ENCODE measurements at places on chromosomes 12 and 14.

DNA sequence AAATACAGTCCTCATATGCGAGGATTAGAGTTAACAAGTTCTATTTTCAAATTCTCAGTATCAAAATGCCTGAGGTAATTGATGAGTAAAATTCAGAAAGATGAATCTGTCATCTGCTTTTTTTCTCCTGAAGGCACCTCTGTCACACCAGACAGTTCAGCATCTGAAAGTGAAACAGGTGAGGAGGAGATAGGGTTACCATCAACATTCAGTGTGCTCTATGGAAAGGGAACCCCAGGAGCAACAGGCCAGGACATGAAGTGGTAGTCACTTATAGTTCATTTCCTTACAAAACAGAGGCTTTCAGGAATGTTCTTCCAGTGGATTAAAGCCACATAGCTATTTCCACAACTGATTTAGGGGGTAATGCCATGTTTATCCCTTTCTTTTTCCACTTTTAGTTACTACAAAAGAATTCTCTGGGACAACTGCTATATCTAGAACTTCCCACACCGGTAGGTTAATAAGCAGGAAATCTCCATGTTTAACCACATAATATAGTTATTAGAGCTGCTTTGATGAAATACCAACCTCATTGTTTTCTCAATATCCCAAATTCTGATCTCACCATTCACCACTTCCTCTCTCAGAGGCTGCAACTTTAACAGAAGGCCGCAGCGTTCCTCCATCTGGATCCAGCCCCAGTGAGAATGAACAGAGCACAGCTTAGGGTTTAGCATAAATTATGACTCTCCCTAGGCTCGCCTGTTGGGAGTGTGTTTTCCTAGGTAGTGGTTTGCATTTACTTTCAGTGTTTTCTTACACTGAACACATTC lies 177.0 kb upstream of the CNTN1 start:
- DNase-seq, result peak; percentile 25

DNA sequence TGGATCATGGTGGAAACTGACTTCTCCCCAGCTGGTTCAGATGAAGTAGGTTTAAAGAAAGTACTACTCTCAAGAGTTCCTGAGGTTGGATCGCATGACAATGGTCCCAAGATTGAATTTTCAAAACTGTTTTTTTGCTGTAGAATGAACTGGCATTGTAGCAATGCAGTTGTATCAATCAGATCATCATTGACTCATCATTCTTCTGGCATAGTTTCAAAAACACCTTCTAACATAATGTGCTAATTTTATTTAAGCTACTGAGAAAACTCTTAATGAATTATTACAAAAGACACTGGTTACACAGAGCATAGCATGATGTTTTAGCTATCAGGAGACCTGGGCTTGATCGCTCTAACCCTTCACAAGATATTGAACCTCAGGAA lies 384.5 kb upstream of the DCN start:
- no peak for DNase-seq

DNA sequence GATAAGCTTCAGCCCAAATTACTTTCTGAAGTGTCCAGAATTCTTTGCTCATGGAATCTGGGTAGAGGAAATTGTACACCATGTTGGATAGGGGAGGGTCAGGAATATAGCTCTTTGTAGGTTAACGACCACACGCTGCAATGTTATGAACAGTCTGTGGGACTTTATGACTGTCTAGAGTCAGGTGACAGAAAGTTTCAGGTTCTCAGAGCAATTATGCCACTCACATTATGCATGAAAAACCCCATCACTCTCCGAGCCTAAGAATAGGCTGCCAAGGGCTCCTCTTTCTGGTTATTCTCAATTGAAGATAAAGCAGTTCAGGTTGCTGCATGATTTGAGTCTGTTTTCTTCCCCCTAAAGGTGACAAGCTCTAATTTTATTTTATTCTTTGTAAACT lies 430.9 kb downstream of the ATP23 start:
- DNase-seq, result no peak

- no peak for DNase-seq
Measured at GRCh38 chr12:120230326-120230973, 29.5 kb upstream of the RPLP0 start.

- DNase-seq, result no peak
Measured at GRCh38 chr12:101854747-101855146, 22.6 kb upstream of the DRAM1 start.

DNA sequence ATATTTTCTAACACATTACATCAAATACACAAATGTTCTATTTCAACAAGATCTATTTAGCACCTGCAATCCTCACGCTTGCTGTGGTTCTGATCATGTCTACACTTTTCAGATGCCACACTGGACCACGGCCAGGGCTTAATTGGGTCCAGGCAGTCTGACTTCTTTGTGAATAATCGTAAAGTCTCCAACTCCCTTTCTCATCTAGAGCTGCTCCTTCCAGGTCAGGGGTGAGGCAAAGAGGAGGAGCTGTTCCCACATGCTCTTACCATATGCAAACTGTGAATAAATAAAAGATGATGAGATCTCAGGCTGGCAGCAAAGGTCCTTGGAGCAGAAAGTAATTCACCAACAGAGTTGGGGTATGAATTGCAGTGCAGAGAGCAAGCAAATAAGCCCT lies 316.6 kb downstream of the GLT1D1 start:
- no peak for DNase-seq

- no peak for DNase-seq
Measured at GRCh38 chr12:30251546-30251945, 444.1 kb downstream of the IPO8 start.

DNA sequence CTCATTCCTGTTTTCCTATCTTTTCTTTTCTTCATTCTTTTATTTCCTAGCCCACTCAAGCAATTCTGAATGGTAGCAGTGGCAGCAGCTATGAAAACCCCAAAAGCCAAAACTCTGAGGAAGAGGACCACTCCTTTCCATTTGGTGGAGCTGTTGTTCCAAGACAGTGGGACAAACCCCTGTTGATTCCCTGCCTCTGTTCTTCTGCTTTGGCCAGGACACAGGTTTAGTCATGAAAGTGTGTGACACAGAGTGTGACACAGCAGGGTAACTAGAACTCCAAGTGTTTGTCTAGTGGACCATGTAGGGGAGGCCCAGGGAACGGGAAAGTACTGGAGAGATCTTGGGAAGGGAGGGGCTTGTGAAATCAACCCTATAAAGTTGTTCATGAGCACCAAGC lies 71.1 kb downstream of the PTCSC3 start:
- DNase-seq, result no peak

DNA sequence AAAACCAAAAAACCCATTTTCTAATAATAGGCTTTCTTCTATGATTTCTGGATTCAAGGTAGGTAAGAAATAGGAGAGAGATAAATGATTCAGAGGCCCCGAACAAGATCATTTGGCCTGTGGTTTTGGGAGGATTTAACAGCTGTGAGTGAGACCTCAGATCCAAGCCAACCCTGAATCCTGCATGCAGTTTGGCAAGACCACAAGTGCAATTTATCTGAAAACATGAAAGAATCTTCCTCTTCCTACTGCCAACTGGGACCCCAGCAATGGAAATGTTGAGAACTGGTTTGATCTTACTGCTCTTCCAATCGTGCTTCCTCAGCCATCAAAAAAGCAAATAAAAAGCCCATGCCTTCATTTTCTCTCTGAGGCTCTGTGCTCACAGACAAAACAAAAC lies 519.7 kb upstream of the TBX3 start:
- no peak for DNase-seq

- DNase-seq, result no peak
Measured at GRCh38 chr14:20559461-20559904, 1.4 kb downstream of the RNASE9 start.

DNA sequence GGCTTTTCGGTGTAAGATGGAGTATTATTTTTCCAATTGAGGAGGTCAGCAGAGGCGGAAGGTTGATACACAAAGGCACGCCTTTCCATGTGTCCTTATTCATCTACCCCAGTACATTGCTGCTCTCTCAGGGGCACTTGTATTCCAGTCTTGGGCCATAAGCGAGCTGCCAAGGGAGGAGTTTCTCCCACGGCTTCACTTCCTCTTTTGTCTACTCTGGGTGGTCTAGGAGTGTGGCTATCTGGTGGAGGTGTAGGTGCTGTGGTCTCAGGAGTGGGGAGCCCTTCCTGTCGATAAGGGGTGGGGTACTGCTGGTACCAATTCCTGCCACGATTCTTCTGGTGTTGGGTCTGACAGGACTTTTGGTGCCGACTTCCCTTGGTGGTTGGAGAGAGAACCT lies 73.4 kb downstream of the GAS2L3 start:
- DNase-seq, result no peak

GRCh38 chr12:76153616-76154015 lies 69.1 kb upstream of the NAP1L1 start:
- DNase-seq, result no peak

- DNase-seq, result peak; percentile 80
Measured at GRCh38 chr14:106845286-106846087, 1319.1 kb downstream of the TMEM121 start.

- no peak for DNase-seq
Measured at GRCh38 chr12:130421896-130422295, 84.2 kb downstream of the PIWIL1 start.

DNA sequence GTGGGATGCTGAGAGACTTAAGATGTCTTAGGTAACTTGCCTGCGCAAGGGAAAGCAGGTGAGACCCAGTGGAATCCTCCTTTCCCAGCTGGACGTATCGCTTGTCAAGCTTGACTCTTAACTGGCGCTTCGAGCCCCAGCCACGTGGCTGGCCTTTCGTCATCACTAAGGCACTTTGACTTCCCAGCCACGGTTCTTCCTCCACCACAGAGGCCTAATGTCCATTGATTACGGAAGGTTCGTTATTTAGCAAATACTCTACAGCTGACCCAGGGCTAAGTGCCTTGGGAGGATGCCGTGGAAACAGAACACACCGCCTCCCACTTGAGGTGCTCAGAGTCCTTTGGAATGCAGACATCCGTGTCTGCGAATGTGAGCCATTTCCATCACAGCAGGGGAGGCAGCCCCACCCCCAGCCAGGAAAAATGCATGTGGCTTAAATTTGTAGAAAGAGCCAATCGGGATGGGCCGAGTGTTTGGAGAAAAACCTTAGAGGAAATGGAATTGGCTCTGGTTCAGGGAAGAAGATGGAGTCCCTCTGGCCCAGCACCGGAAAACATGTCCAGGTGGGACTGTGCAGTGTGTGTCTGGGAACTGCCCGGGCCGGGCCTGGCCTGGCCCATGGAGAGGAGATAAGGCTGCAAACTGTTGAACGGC lies 115.7 kb downstream of the PLXNC1 start:
- no peak for DNase-seq

DNA sequence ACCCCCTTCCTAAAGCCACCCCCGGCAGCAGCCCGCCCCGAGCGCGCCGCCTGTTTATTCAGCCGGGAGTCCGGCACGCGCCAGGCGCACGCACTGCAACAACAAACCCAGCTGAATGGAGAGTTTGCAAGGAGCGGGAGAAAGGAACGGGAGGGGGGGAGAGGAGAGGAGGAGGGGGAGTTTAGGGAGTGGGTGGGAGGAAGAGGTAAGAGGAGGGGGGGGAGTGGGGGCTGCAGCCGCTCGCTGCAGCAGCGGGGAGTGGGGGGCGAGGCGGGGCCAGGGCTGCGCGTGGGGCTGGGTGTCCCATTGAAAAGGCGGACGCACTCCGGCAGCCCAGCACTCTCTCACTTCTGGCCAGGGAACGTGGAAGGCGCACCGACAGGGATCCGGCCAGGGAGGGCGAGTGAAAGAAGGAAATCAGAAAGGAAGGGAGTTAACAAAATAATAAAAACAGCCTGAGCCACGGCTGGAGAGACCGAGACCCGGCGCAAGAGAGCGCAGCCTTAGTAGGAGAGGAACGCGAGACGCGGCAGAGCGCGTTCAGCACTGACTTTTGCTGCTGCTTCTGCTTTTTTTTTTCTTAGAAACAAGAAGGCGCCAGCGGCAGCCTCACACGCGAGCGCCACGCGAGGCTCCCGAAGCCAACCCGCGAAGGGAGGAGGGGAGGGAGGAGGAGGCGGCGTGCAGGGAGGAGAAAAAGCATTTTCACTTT lies at the start of gene ASCL1:
Gene ASCL1 (plus strand): TSS at position 336 of the 712 bp plus-strand sequence. CDS start 571 bp downstream, outside the sequence.
- DNase-seq, result no peak

GRCh38 chr12:126493366-126494108 lies 1428.3 kb downstream of the AACS start:
- no peak for DNase-seq

DNA sequence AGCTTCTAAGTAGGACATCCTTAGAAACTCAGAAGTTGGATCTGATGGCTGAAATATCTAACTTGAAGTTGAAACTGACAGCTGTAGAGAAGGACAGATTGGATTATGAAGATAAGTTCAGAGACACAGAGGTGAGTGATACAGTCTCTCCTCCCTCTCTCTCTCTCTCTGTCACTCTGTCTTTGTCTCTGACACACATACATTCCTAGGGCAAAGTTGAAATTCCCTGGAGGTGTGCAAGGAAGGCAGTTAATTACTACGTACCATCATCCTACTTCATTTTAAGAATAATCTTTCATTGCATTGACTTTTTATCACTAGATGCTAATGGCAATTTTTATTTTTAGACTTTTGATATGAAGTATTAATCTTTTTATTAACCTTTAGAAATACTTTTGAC lies 46.2 kb upstream of the REP15 start:
- no peak for DNase-seq

DNA sequence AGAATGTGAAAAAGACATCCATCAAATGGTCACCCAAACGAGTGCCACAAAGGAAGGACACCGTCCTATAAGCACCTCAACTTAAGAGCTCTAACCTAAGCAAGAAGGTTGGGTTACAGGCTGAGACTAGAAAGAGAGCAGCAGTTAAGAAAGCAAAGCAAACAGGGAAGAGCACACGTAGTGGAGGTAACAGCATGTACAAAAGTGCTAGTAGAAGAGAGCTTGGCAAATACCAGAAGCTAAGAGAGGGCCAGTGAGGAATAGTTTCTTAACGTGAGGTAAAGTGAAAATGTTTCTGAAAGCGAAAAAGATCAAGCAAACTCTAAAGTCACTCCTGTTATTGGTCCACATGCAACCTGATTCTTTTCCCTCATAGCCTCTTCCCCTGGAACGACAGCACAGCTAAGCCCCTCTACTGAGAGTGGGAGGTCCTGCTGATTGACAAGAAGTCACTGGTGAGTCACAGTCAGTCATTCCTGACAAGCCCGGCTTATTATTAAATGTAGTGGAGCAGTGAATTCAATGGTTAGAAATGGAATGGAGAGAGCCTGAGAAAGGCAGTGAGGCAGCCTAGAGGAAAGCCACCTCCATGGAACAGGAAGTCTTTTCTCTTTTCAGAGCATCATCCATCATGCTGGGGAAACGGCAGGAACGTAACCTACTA lies 204.4 kb downstream of the SLC25A21 start:
- no peak for DNase-seq

- no peak for DNase-seq
Measured at GRCh38 chr12:40864891-40865290, 172.7 kb downstream of the CNTN1 start.

GRCh38 chr12:116918464-116918863 lies 7.7 kb downstream of the FBXW8 start:
- DNase-seq, result no peak

Data from Jurkat, Clone E6-1 (cell line).